AG20443 (cell line): ENCODE measurements at places on chromosomes 11 and 22.

- no peak for DNase-seq
These were observed 983.3 kb downstream of the OPCML start for GRCh38 chr11:132549001-132549400.

GRCh38 chr22:22667966-22668880, 23.8 kb downstream of the GGTLC2 start:
- no peak for DNase-seq

GRCh38 chr11:111449696-111450479, 62.3 kb downstream of the BTG4 start:
- DNase-seq: no peak

DNA sequence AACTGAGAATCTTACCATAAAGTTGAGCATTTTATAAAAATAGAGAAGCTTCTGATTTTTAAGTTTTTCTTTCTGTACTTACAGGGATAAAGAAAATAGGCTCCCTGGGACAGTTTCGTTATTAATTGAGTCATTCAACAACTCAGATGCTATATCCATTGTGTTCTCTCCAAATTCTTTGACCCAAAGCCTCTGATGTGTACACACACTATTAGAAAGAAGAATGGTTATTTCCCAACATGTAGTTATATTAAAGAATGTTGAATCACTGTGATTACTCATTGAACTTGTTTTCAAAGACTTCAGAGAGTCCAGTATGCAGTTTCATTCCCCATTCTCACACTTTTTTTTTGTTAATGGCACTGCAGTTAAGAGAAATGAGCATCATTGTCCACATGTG, 734.3 kb upstream of the ARHGAP42 start:
- no peak for DNase-seq

GRCh38 chr11:30991802-30992512, 377.6 kb downstream of the DCDC1 start:
- DNase-seq: no peak

- no peak for DNase-seq
These were observed 631.4 kb upstream of the KIRREL3 start for GRCh38 chr11:127631974-127632373.

GRCh38 chr22:23243006-23243573, 62.8 kb downstream of the BCR start:
- no peak for DNase-seq

GRCh38 chr11:36012455-36012854, 68.6 kb downstream of the LDLRAD3 start:
- DNase-seq: peak; percentile 34

DNA sequence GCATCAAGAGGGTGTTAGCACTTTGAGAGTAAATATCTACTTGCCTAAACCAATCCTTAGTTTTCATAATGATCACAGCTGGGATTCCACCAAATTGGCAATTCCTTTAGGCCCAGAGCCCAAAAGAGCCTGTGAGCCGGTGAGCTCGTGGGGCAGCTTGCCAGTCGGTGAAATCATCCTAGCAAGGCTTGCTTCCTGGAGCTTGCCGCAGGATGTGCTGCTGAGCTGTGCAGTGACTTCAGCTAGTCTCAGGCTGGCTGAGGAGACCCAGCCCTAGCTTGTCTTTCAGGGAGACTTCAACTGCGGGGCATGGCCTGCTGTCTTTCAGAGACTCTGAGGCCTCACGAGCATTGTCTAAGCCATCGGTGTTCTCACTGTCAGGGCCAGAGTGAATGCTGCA, 73.6 kb upstream of the SUSD2 start:
- peak; percentile 95 for DNase-seq

DNA sequence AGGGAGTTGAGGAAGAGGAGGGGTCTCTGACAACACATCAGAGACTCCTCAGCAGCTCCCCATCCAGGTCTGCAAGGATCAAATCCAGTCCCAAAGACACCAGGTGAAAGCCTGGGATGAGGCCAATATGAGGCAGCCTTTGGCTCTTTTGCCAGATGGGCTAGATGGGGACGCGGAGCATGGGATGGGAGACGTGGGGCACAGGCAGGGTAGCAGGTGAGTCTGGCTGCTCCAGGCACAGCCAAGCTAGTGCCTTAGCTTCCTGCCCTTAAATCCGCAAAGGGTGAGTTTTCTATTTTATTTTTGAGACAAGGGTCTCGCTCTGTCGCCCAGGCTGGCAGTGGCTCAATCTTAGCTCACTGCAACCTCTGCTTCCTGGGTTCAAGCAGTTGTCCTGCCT, 19.6 kb upstream of the DRICH1 start:
- no peak for DNase-seq

DNA sequence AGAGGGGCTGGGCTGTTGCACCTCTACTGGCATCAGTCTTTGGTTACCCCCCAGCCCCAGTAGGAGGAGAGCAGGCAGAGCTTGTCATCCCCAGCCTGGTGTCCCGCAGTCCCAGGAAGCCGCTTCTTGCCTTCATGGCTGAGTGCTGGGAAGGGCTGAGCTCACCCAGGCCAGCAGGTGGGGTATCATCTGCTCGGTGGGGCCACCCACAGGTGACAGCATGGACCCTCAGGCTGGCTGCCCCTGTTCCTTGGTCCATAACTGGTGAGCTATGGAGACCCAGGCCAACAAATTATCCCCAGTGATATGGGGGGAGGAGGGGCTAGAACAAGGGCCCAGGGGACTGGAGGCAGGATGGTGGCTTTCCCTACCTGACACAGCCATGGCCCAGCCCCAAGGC, 6.5 kb upstream of the RHOD start:
- DNase-seq: no peak

- DNase-seq: no peak
These were observed 1480.0 kb downstream of the TBC1D22A start for GRCh38 chr22:48242461-48242864.

DNA sequence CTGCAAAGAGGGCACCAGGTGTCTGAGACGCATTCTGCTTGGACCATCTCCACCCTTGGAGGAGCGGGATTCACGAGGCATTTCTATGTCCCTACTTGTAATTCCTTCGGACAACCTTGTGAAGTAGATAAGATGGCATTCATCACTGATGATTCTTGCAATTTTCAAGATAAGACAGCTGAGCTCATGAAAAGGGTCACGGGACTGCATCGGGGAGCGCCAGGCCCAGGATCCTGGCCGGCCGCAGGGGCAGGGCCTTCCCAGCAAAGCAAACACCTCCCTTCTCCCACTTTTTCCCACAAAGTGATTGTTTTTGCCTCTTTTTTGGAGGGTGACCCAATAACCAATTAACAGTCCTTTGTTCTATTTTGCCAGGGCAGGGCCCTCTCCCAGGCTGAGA, 8.4 kb downstream of the LIF start:
- DNase-seq: no peak

GRCh38 chr11:40376331-40376730, 1083.1 kb downstream of the LRRC4C start:
- DNase-seq: no peak

DNA sequence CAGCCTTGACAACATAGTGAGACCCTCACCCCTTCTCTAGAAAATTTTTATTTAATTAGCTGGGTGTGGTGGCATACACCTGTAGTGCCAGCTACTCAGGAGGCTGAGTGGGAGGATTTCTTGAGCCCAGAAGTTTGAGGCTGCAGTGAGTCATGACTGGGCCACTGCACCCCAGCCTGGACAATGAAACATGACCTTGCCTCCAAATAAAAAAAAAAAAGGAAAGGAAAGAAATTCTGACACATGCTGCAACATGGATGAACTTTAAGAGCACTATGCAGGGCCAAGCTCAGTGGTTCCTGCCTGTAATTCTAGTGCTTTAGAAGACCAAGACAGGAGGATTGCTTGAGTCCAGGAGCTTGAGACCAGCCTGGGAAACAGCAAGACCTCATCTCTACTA, 8.8 kb downstream of the SLC43A3 start:
- no peak for DNase-seq

- DNase-seq: no peak
These were observed 20.2 kb downstream of the GAB4 start for GRCh38 chr22:16987822-16988221.

DNA sequence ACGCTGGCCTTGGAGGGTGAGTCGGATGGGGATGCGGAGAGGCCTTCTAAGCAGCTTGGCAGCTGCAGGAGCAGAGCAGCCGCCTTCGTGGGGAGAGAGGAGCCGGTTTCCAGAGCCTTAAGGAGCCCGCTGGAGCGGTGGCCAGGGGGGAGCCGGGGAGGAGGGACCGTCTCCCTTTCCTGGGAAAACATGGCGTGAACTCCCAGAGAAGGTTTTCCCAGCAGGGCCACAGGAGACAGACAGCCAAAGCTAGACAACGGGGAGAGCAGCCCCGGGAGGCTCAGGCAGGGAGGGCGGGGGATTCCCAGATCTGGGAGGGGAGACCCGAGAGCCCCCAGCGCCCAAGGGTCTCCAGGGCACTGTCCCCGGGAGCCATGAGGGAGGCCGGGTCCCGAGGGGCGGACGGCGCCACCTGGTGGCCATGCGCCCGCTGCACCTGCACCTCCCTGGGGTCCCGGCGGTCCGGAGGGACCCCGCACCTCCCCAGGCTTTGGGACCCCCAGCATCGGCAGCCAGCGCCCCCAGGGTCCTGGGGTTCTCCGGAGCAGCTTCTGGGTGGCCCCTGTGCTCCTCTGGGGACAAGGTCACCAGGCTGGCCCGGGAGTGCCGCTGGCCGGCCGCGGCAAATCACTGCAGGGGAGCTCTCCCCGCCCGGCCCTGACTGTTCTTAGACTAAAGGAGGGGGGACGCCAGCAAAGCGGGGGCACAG, 2.4 kb upstream of the SYT8 start:
- DNase-seq: peak; percentile 79

- DNase-seq: no peak
These were observed 26.5 kb upstream of the TMPRSS4 start for GRCh38 chr11:118050208-118050891.

- no peak for DNase-seq
These were observed 93.2 kb upstream of the TP53I11 start for GRCh38 chr11:45043755-45044475.

GRCh38 chr11:44003736-44004451, 43.9 kb upstream of the ACCSL start:
- DNase-seq: peak; percentile 0

DNA sequence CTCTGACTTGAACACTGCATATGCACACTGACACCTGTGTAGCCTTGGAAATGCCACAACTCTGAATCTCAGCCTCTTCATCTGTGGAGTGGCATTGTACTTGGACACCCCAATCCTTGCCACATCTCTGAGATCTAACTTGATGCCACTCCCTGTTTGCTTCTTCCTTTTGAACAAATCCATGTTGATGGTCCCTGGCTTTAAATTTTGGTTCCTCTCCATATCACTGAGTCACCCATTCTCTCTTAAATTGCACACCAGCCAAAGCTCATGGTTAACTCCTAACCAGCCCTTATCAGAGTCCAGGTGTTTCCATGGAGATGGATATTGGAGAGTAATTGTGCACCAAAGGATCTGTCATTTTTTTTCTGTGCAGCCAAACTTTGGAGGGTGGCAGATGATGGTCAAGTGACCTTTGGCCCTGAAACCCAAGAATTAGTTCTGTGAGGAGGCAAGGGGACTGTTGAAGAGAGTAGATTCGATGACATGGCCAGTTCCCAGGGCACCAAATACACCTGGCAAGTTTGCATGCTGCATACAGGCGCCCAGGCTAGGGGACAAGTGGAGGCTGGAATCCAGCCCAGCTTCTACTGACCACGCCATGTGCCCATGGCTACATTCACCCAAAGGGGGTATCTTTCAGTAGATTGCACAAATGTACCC, 25.1 kb upstream of the PAMR1 start:
- no peak for DNase-seq

- peak; percentile 83 for DNase-seq
These were observed 14.4 kb downstream of the SCARF2 start for GRCh38 chr22:20423008-20423905.

DNA sequence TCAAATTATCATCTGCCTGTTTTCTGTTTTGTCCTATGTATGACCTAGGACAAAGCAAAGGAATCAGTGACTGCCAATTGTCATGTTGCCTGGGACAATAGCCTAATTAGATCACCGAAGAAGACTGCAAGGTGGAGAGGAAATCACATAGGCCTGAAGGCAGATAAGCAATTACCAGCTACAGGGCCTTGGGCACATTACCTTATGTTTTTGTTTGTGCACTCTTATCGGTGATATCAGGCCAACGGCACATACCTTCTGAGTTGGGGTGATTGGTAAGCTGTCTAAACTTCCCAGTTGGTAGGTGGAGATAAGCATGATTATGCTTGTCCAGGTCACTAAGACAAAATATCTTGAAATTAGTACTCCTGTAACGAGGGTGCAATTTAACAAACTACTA, 58.1 kb upstream of the FAM181B start:
- no peak for DNase-seq

- peak; percentile 63 for DNase-seq
These were observed 92.9 kb downstream of the MICAL3 start for GRCh38 chr22:17931400-17931825.

GRCh38 chr11:106021181-106021966, 666 bp downstream of the MSANTD4 start:
- peak; percentile 11 for DNase-seq
